NCI-H774 (cell line): ENCODE measurements at places on chromosomes 7 and 10.

DNA sequence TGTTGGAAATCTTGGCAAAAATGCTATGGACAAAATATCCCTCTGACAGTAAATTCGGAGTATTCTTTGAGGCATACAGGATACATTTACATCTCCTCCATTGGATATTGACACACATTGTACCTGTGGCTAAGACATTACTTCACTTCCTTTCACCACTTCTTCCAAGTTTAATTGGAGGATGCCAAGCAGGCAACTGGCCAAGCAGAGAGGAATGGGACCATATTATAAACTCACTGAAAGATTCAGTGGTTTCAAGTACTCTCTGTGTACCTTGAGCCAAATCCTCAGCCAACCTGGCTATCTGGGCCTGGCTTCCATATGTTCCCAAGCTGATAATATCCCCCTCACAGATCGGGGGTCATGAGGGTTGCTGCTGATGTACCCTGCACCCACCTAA, 14.7 kb upstream of the JCAD start:
- DNase-seq: no peak

GRCh38 chr10:35400595-35401268, 64.4 kb downstream of the CCNY start:
- no peak for DNase-seq

DNA sequence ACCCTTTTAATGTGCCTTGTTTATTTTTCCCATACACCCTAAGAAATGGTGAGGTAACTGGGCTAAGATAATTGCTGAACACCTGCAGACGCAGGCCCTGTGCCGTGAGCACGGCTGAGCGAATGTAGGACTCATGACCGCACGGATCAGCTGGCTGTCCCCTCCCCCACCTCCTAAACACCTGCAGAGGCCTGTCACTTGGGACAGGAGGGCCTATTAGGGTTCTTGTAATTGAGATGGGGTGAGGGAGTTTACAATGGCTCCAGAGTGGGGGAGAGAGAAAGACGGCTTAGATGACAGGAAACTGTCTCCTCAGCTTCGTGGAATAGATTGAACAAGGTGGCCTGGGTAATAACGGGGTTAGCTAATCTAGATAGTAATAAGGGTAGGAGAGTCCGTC, 291.7 kb upstream of the HABP2 start:
- DNase-seq: no peak

- DNase-seq: no peak
Measured at GRCh38 chr10:20247891-20248708, 431.9 kb downstream of the PLXDC2 start.

- DNase-seq: no peak
Measured at GRCh38 chr7:17661982-17662585, 278.2 kb downstream of the SNX13 start.

GRCh38 chr7:112206991-112207592, 597 bp downstream of the ZNF277 start:
- DNase-seq: no peak

- no peak for DNase-seq
Measured at GRCh38 chr10:62754963-62755362, 49.6 kb upstream of the ADO start.

GRCh38 chr7:109967406-109967805, 1123.5 kb upstream of the LRRN3 start:
- no peak for DNase-seq

DNA sequence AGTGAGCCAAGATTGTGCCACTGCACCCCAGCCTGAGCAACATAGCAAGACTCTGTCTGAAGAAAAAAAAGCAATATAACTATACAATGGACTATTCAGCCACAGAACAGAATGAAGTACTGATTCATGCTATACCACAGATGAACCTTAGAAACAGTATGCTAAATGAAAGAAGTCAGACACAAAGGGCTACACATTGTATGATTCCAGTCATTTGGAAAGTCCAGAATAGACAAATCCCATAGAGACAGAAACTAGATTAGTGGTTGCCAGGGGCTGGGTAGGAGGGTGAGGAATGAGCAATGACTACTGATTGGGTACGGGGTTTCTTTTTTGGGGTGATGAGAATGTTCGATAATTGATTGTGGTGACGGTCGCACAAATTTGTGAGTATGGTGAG, 9.6 kb upstream of the CFAP70 start:
- DNase-seq: no peak

GRCh38 chr7:149620961-149621360, 123.4 kb upstream of the ZNF746 start:
- DNase-seq: no peak

GRCh38 chr7:147332988-147333387, 1216.4 kb downstream of the CNTNAP2 start:
- DNase-seq: no peak

- DNase-seq: no peak
Measured at GRCh38 chr7:80608336-80608735, 30.1 kb upstream of the CD36 start.

- no peak for DNase-seq
Measured at GRCh38 chr10:105674448-105674847, 1033.4 kb downstream of the SORCS3 start.

DNA sequence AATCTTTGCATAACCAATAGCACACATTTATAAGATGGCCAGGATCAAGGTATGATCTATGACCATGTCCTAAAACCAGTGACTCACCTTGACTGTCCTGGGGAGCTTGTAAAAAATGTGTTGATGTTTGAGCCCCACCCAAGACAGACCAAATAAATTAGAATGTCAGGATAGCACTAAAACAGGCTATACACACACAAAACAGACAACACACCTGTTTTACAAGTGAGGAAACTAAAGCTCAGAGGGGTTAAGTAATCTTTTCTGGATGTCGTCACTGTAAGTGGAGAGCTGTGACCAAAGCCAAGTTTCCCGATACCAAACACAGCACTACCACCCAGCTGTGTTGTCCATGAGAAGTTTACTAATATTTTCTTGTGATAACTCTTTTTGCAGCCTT, 84.5 kb downstream of the AVL9 start:
- no peak for DNase-seq

DNA sequence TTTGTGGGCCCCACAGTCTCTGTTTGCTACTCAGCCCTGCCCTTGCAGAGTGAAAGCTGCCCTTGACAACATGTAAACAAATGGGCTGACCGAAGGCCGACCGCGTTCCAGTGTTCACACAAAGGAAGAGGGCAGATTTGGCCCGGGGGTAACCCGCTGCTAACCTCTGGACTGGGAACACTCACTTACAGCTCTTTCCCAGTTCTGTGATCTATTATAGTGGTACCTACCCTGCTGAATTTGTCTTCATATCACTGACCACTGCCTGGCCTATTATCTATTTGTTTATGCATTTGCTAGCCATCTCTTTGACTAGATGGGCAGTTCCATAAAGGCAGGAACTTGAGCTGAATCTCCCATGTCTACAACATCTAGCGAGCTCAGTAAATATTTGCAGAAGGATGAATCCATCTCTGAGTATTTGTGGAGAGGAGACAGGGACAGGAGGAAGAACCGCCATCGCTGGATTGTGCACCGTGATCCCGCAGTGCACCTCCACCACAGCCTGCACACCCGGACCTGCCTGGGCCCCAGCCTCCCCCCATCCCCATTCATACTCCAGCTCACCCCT, 15.2 kb downstream of the SLC29A3 start:
- DNase-seq: no peak

DNA sequence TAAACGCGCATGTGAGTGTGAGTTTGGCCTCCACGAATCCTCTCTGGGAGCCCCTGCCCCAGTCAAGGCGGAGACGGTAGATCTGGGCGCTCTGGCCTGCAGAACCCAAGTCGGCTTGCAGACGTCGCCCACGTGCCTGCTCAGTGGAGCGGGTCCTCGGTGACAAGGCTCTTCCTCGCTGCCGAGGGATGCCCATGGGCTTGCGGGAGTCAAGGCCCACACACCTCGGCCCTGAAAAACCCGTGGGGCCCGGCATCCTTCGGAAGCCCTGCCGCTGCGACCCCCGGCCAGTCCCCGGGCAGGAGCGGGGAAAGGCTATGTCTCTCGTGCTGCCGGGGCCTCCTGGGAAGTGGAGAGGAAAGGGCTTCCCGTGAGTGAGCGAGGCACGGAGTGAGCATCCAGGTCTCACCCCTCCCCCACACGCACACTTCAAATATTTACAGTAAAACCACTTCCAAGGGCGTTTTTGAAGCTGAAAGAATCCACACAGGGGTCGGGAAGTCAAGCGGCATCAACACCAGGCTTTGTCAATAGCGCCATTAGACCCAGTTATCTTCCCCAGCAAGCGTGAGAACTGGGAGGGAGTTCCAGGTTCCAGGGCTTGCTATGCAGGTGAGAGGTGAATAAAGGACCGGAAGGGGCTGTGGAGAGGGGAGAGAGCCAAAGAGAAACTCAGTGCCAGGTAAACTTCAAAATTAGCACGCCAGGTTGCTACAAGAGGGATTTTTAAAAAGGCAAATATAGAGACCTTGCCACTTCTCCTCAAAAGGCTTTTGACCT, 1.1 kb upstream of the MNX1 start:
- no peak for DNase-seq

- DNase-seq: no peak
Measured at GRCh38 chr10:672992-673391, 16.5 kb downstream of the DIP2C start.

DNA sequence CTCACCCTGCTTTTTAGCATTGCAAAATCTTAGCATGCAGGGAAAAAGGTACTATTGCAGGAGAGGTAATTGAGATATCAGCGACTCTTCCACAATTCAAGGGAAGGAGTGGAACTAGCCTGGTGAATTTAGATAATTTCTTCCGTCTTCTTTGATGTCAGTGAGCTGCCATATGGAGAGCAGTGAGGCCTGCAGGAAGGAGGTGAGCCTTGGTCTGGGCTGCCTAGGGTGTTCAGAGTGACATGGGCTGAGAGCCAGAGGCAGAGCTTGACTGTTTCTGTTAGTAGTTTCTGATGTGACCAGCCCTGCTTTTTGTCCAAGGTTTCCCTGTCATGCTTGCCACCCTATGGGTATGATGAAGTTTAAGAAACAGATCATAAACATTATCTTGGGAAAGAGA, 28.6 kb downstream of the KAT6B start:
- no peak for DNase-seq

DNA sequence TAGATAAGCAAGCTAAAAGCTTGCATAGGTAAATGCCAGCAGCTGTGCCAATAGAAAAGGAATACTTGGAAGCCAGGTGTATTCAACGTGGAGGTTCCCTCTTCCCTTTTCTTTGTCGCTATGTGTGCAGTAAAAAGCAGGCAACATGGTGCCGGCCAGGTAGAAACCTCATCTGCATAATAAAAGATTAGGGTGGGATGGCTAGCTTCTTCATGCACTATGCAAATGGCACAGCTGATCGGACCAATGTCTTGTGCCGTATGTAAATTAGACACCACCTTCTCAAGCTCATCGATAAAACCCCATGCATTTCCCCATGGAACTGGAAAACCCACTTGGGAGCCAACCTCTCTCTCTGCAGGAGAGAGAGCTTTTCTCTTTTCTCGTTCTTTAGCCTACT, 150.9 kb upstream of the FOXK1 start:
- DNase-seq: peak; percentile 84

- no peak for DNase-seq
Measured at GRCh38 chr7:26237035-26237807, 35.7 kb downstream of the CBX3 start.

DNA sequence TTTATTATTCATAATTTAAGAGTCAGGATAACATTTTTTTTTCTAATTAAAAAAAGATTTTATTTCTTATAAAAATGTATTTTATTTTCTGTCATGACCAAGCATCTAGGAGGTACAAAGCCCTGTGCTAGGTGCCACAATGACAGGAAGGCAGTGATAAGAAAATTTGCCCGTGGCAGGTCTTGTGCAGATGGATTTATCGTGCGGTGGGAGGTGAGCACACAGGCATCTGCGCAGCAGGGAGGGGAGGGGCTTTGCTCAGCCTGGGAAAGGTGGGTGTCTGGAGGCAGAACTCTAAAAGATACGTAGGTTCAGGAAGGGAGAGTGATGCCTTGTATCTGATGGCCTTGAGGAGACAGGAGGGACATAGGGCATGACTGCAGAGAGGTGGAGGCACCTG, 115.6 kb downstream of the ABCA13 start:
- no peak for DNase-seq

GRCh38 chr10:132460071-132460470, 63.1 kb downstream of the PWWP2B start:
- DNase-seq: no peak

GRCh38 chr10:97782455-97783228, 10.8 kb upstream of the SFRP5 start:
- DNase-seq: no peak
